ENCODE measurements at places on chromosomes 16 and 17. TPM values are rescaled to one million over a fixed set of nuclear protein-coding genes. Genes with fewer than 3 reads are reported as not detected.

Gene TPSD1
- total RNA-seq: not detected

- no peak for DNase-seq
These were observed 130.7 kb upstream of the NLRP1 start for GRCh38 chr17:5714993-5715392.

Gene FZD2
- 0.39 TPM for total RNA-seq

GRCh38 chr17:75844530-75845057 lies 390 bp upstream of the UNC13D start:
- no peak for DNase-seq

DNA sequence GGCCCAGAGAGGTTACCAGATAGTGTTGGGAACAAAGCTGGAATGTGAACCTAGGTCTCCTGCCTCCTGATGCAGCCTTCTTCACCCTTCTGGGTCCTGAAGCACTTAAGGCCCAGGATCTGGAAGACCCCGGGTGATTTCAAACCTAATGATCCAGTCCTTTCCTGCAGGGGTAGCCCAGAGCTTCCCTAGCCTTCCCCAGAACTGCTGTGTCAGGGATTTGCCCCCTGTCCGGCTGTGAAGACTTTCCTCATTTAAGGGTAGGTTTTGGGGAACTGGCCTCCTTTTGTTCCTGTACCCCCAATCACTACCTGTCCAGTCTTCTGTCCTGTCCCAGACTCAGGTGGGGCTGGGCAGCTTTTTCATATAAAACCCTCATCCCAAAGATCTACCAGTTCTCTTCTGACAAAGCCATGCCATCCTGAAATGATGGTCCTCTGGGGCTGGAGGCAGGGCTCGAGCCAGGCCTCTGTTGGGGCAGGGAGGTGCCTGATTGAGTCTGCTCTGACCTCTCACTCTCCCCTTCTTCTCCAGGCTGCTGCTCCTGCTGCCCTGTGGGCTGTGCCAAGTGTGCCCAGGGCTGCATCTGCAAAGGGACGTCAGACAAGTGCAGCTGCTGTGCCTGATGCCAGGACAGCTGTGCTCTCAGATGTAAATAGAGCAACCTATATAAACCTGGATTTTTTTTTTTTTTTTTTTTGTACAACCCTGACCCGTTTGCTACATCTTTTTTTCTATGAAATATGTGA lies 1.3 kb downstream of the MT1X start:
- DNase-seq: no peak

Gene ABCC12
- total RNA-seq: not detected

GRCh38 chr17:76000016-76000754 lies 470 bp upstream of the CDK3 start:
- peak; percentile 48 for DNase-seq

Gene IL34
- total RNA-seq: 4.9 TPM

Gene IRX5
- 0.13 TPM for total RNA-seq

DNA sequence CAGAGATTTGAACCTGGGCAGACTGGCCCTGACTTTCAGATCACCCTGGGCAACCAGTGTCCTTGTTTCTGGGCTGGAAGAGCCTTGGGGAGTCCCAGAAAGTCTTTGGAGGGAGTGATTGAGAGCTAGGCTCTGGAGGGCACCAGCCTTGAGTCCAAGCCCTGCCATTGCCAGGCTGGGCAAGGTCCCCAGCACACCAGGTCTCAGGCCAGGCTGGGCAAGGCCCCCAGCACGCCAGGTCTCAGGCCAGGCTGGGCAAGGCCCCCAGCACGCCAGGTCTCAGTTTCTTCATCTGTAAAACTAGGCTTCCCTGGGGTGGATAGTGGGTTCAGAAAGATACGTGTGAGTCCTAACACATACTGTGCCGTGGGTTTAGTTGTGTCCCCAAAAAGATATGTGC lies 135.0 kb downstream of the IRF8 start:
- no peak for DNase-seq

Gene CD300A
- not detected for total RNA-seq

DNA sequence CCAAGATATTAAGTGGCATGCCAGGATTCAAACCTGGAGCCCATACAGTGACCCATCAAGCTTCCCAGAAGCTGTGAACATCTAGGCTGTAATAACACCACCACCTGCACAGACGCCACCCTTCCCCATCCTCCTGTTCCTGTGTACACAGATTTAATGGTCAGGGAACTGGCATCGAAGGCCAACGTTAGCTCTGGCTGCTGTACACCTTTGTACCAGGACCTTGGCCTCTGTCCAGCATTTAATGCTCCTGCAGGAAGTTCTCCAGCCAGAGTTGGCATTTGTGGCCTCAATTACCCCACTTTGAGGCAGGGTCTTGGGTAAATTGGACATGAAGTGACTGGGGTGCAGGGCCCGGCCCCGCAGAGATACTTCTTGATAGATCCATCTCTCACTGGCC lies 49.3 kb downstream of the SCNN1B start:
- no peak for DNase-seq

DNA sequence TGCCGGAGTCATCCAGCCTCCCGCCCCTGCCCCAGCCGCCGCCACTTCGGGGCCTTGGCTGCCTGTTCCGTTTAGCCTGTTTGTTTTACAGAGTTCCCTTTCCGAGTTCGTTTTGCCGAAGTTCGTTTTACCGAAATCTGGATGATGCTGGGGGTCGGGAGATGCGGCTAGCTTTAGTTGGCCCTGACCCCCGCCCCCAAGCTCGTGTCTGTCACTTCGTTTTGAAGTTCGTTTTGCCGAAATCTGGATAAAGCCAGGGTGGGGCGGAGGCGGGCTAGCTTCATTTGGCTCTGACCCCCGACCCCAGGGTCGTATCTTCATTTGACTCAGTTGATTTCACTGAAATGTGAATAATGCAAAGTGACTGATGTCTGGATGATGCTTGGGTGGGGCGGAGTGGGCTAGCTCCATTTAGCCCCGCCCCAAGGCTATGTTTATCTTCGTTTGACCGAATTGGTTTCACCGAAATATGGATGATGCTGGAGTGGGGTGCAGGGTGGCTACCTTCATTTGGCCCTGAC lies 591 bp downstream of the PSMD7 start:
- DNase-seq: peak; percentile 43

Gene RNF151
- total RNA-seq: not detected

Gene SMURF2
- total RNA-seq: 83.8 TPM

- DNase-seq: no peak
These were observed 47.9 kb downstream of the TOM1L2 start for GRCh38 chr17:17924131-17924856.

Gene NACA2
- total RNA-seq: not detected

DNA sequence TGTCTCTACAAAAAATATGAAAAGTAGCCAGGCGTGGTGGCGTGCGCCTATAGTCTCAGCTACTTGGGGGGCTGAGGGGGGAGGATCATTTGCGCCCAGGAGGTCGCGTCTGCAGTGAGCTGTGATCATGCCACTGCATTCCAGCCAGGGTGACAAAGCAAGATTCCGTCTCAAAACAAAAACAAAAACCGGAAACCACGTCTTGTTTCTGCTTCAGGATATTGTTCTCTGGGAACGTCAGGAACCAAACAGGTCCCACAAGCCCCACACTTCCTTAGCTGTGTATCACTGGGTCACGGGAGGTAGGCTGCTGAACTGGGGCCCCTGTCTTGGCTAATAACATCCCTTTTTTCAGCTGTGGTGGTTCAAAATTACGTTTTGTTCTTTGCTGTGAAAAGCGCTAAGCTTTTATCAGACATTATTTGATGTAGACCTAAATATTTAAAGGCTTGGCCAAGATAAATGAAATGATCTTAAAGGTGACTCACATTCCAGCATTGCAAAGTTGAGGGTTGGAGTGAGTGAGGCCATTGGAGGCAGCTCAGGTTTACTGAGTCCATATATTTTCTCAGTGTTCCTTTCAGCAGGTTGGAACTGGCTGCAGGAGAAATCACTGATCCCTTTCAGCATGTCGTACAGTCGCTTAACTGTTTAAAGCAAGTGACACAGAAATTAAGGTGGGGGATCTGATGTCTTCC lies 16.4 kb upstream of the SEC14L1 start:
- DNase-seq: peak; percentile 84

DNA sequence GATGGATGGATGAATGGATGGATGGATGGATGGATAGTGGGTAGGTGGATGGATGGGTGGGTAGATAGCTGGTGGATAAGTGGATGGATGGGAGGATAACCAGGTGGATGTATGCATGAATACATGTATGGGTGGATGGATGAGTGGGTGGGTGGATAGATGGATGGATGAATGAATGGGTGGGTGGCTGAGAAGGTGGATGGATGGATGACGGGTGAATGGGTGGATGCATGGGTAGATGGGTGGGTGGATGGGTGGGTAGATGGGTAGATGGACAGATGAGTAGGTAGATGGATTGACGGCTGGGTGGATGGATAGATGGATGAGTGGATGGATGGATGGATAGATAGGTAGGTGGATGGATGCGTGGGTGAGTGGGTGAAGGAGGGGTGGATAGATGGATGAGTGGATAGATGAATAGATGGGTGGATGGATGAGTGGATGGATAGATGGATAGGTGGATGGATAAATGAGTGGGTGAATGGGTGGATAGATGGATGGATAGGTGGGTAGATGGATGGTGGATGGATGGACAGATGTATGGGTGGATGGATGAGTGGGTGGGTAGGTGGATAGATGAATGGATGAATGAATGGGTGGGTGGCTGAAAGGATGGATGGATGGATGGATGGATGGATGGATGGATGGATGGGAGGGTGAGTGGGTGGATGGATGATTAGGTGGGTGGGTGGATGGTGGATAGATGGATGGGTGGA lies 50.1 kb upstream of the ZC3H18 start:
- no peak for DNase-seq

DNA sequence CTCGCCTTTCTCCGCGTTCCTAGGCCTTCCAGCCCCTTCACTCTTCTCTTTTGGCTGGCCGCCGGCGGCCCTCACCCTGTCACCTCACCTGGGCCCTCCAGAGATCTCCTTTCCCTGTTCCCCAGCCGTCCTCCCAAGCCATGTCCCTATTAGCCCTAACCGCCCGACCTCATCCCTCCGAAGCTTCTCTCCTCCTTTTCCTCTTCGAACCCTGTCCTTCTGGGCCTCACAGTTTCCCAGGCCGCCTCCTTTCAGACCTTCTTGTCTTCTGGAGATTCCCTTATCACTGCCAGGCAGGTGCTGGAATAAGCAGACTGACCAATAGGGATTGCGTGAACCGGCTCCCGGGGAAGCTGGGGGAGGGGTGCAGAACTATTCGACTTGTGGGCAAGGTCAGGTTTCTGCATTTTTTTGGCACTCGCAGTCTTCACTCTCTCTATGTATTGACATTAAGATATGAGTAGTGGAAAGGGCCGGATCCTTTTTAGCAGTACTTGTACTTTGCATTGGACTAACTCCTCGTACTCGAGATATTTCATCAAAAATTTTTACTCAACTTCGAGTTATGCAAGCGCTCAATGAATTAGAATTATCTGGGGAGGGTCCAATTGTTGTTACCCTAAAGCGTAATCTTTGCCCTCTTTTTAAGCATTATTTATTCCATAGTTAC lies 690 bp downstream of the RHOT1 start:
- peak; percentile 60 for DNase-seq

DNA sequence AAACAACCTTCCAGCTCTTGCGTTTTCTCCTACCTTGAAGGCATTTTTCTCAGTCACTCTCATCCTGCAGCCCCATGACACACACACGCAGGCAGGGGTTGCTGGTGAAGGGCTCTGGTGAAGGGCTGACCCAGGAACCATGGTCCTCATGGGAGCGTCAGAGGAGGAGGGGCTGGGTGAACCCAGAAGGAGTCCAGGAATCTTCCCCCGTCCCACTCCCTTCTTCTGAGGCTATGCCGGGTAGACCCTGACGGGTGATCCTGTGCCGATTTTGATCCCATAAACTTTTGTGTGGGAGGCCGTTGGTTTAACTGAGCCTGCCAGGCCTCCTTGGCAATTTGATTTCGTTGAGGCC lies 278.4 kb upstream of the FOXF1 start:
- DNase-seq: no peak

- DNase-seq: no peak
These were observed 26.2 kb downstream of the WSCD1 start for GRCh38 chr17:6096201-6097004.

DNA sequence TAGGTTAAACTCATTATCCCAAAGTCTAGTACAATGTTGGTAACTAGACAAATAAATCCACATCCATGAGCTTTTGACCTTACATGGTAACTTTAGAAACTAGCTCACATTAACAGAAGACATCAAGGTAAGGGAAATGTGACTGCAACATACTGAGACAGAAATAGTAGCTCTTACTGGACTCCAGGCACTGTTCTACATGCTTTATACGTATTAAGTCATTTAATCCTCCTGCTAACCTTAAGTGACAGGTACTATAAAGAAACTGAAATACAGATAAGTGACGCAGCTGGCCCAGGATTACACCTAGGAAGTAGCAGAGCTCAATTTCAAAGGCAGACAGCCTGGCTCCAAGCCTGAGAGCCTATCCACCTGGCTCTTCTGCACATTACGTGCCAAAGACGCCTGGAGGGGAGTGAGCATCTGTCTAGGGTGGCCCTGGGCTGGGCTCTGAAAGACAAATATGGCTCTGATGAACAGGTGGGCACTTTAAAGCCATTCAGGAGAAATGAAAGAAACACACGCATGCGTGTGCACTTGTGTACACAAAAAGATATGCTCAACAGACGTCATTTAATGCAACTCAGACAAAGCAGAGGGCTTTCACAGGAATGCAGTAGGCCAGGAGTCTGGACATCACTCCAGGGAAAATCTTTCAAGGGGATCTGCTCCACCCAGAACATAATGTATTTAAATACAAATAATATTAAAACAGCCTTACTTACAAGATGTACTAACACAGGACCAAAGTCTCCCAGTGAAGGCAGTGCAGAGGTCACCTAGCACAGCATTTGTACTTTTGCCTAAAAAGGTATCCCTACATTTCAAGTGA lies 4.4 kb downstream of the ZC3H7A start:
- DNase-seq: no peak

Gene CACNA1G
- not detected for total RNA-seq

- DNase-seq: peak; percentile 99
These were observed 117.4 kb downstream of the HIC1 start for GRCh38 chr17:2172077-2172851.

DNA sequence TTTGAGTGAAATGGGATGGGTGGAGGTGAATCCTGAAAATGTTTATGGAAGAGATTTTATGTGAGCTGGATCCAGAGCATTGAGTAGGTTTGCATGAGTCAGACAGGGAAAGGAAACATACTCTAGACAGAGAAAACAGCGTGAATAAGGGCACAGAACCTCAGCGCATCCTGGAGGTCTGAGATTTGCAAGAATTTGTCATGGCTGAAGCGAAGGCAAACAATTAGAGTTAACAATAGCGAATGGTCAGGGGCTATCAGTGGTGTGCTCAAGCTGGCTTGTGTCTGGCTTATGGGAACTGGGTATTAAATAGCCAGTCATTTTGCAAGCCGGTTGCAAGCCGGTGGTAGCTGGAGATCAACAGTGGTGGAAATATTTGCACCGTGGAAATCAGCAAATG lies 36.4 kb downstream of the MAP2K6 start:
- DNase-seq: peak; percentile 28

Gene SKAP1
- total RNA-seq: not detected

Measured in dermis microvascular lymphatic vessel endothelial cell (primary cell).